ENCODE measurements at places on chromosomes 7 and 10.

DNA sequence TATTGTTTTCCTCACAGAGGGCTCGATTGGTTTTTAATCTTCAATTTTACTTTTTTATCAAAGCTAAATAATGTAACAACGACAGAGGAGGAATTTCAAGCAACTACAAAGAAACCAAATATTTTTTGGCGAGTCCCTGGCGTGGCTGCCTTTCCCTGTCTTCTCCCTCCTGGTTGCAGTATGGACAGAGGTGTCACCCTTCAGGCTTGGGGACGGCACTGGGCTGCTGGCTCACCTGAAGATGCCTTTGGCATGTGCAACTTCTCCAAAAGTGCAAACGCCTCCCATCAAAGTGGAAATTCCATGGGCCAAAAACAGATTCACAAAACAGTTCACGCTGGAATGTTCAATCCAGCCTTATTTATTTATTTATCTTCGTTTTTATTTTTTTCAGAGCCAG, 51.9 kb downstream of the DOCK1 start:
- no peak for DNase-seq

GRCh38 chr10:3054183-3054850, 13.0 kb upstream of the PFKP start:
- DNase-seq, result no peak

GRCh38 chr7:131921016-131921415, 364.6 kb upstream of the PODXL start:
- DNase-seq, result no peak

- DNase-seq, result no peak
Measured at GRCh38 chr7:29340696-29341095, 146.1 kb downstream of the CHN2 start.
